ENCODE measurements at places on chromosomes 7 and 10.

- no peak for DNase-seq
Measured at GRCh38 chr10:26215396-26215934, 1.1 kb upstream of the GAD2 start.

DNA sequence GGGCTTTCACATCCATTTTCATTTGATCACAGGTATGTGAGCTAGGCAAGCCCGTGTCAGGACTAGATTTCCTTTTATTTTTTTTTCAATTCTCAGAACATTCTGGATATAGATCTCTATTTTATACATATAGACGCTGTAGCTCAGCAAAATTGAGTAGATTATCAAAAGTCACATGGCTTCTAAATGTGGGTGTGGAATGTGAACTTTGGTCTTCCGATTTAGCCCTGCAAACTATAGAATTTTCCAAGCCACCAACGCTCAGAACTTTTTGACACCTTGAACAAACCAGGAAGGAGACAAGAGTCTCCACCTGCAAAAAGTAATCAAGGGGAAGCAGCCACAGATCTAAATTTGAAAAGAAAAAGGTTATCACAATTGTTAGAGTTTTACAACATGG is 15.9 kb upstream of the FFAR4 start:
- no peak for DNase-seq

GRCh38 chr10:79274279-79275104 is 72.8 kb upstream of the PPIF start:
- DNase-seq: peak; percentile 84

- no peak for DNase-seq
Measured at GRCh38 chr10:31549896-31550295, 230.9 kb downstream of the ZEB1 start.

- no peak for DNase-seq
Measured at GRCh38 chr10:76210211-76210610, 778.8 kb downstream of the LRMDA start.

GRCh38 chr10:599767-600166 is 89.7 kb downstream of the DIP2C start:
- DNase-seq: no peak

- no peak for DNase-seq
Measured at GRCh38 chr10:109743146-109743545, 180.2 kb downstream of the XPNPEP1 start.

DNA sequence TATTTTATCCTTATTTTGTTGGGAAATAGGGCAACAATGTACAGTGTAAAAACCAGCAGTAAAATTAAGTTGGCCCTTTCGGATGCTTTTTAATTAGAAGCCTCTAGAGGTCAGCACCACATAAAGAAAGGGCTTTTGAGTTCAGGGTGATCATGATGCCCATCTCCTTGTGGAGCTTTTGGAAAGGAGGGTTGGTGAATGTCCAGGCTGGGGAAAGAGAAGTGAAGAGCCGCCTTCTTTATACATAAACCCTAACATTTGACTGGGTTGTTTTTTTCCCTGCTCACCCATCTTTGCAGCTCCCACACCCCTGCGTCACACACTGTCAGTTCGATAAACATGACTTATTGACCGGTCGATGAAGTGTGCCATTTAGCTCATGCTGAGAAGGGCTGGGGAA is 29.8 kb downstream of the MTURN start:
- DNase-seq: no peak

GRCh38 chr7:101507791-101508252 is 121.3 kb downstream of the MYL10 start:
- no peak for DNase-seq

DNA sequence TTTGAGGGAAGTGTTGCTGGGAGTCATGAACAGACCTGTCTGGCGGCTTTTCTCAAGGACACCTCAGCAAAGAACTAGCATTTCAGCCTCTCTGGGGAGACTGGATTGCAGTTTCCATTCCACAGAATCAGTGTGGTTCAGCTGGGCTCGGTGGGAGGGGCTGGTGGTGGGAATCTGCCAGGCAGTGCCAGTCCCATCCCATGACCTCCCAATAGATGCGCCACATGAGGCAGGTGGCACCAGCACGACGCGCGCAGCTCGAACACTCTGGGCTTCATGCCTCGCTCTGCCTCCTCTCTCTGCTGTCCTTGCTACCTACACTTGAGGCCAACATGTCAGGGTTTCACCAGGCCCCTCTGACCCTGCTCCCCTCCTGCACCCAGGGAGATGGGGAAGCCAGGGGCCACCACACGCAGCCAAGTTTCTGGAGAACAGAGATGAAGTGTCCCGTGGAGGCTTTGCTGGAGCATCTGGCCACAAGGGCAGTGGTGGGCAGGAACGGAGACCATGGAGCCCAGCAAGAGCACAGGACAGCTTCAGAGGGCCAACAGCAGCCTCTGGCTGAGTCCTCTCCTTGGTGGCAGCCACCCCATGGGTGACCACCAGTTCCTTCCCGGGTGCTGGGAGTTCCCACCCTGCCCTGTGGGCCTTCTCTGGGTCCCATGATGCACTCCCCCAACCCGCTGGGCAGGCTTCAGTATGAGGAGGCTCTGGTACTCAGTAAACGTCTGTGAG is 2.3 kb downstream of the NACAD start:
- peak; percentile 77 for DNase-seq

GRCh38 chr10:72695496-72695895 is 3.6 kb downstream of the MCU start:
- DNase-seq: no peak

DNA sequence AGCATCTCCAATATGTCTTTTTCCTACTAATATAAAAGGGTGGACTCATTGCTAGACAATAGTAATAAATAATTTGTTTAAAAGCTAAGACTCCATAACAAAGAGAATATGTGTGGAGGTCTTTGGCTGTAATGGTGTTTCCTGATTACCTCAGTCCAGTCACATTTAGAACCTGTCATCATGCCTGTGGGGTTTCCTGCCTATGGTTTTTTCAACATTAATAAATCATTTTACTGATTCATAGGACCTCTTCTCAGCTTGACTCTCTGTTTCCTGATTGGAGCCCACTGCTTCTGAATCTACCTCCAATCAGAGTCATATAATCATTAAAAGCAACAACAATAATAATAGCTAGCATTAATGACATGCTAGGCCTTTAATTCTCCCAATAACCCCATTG is 52.4 kb upstream of the GNAI1 start:
- DNase-seq: no peak

DNA sequence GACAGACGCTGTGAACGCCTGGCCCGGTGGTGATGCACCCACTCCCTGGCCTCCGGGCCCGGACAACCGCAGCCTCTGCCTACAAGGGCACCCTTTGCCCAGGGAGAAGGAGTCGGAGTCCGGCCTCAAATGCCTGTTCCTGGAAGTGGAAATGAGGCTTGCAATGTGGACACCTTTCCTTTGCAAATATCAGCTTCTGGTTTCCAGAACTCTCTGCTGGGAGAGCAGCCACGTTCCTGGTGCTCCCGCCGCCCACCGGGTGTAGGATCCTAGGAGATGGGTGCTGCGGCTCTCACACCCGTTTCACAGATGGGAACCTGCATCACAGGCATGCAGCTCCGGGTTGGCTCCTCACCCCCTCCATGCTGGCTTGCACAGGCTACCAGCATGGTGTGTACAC is 2.9 kb downstream of the FOXL3 start:
- no peak for DNase-seq

- no peak for DNase-seq
Measured at GRCh38 chr7:103077318-103077717, 2.4 kb downstream of the ARMC10 start.

DNA sequence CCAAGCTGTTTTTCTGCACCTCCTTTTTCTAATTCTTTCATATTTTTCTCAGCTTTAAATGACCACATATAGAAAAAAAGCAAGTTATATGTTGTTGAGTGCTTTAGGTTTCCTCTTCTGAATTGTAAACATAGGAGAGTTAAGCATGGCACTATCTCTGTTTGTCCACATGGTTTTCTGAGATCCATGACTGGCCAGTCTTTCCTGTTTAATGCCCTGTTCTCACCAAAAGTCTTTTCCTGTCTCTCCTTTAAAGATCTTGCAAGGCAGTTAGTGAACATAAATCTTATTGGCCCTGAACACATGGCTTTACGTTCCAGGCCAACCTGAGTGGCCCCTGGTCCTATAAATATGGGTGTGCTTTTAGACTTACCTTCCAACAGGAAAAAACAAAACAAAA is 19.4 kb downstream of the TRPV5 start:
- no peak for DNase-seq

- no peak for DNase-seq
Measured at GRCh38 chr10:71053169-71053895, 159.0 kb upstream of the UNC5B start.

DNA sequence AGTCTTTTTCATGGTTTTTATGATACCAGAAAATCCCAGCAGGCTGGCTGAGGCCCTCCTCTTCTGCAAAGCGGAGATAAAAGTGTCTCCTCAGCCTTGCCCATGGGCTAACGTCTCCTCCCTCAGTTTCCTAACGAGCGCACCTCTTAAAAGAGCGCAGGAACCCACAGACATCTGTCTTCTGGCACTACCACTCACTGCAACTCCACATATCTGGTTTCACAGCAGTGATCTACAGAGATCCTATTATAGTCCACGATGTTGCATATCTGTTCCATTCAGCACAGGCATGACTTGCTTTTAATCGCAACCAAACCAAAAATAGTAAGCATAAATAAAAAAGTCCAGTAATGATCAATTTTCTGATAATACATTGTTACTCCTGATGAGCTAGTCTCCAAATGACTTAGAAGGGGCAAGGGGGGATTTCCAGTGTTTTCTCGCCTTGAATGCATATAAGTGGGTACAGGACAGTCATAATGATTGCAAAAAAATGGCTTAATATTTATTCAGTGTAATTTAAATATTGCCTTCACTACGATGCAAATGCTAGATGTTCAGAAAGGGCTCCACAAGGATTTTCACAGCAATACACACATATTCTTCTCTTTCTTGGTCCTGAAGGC is 20.9 kb downstream of the ANKRD22 start:
- DNase-seq: no peak

- no peak for DNase-seq
Measured at GRCh38 chr10:17431871-17432311, 22.5 kb downstream of the ST8SIA6 start.

DNA sequence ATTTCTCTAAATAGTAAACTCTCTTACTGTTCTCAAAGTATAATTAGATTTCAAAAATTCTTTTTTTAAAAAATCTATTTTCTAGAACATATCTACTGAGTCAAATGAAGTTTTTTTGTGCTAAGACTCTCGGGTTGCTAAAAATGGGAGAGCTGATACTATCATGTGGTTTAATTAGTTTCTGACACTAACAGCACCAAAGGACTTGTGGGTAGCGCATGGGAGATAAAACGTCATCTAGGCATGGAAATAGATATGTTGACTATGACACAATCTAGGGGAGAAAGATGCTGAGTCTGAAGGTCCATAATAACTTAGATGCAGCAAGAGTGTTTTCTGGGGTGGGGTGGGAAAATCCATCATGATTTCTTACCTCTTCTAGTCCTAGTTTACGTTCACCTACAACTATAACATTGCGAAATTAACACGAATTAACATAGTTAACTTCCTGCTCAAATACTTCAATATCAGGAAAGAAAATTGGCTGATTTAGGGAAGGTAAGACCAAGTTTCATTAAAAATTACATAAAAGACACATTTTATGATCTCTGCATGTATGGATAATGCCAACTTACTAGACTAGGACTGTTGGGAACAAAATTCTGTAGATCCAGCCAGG is 14.3 kb upstream of the ARMC3 start:
- no peak for DNase-seq

- no peak for DNase-seq
Measured at GRCh38 chr7:314853-315252, 24.9 kb downstream of the FOXL3 start.

GRCh38 chr7:128954150-128954549 is 16.4 kb downstream of the IRF5 start:
- no peak for DNase-seq

DNA sequence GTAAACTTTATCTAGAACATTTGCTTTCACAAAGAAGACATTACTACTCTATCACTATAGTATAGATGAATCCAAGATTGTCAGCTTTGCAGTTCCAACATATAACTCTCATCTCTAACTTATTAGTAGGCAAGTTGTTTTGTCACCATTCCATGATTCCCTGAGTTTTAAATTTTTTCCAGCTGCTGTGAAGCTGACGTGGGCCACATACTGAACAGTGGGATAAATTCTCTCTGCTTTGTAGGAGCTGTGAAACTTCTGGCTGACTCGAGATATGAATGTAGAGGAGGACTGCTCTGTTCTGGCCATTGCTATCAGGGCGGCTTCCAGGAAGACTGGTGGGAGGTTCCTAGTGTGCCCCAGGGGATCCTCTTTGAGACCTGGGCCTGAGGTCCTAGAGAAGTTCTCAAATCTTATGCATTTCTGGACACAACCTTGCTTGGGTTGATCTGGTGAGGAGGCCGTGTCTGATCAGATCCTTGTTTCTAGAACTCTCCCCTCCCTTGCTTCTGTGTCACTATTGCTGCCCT is 58.0 kb downstream of the LSMEM1 start:
- DNase-seq: no peak

DNA sequence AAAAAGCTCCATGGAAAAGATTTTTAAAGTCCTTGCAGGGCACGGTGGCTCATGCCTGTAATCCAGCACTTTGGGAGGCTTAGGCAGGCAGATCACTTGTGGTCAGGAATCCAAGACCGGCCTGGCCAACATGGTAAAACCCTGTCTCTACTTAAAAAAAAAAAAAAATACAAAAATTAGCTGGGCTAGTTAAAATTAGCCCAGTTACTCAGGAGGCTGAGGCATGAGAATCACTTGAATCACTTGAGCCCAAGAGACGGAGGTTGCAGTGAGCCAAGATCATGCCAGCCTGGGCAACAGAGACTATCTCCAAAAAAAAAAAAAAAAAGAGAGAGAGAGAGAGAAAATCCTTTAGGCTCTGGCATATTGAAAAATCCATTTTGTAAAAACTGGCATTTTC is 61.9 kb downstream of the CCDC6 start:
- no peak for DNase-seq

DNA sequence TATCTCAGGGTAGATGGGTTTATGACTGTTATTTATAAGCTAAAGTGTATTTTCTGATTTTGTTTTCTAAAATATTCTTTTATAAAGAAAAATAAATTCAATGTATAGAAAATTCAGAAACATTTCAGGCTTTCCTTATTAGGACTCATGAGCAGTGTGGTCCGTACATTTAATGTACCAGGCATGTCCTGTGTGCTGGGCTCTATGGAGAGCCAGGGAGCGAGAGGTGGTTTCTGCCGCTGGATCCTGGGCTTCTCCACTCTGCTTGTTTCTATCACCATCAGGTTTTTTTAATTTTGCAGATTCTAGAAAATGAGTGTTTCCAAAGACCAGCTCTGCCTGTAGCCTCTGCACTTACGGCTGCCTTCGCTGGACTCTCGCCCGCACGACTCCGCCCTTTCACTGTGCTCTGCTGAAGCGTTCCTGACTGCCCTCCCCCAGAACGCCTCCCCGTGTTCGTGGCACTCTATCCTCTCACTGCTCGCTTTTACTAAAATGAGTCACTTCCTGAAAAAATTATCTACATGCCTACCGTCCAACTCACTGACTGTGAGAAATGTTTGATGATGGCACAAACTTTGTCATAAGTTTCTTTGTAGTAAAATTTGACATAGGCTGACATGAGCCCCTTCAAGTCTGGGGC is 188.5 kb downstream of the ZMYND11 start:
- no peak for DNase-seq
